ENCODE measurements at places on chromosomes 6 and 20.

- DNase-seq, result no peak
These were observed 212.3 kb downstream of the RPS12 start for GRCh38 chr6:133026705-133027104.

DNA sequence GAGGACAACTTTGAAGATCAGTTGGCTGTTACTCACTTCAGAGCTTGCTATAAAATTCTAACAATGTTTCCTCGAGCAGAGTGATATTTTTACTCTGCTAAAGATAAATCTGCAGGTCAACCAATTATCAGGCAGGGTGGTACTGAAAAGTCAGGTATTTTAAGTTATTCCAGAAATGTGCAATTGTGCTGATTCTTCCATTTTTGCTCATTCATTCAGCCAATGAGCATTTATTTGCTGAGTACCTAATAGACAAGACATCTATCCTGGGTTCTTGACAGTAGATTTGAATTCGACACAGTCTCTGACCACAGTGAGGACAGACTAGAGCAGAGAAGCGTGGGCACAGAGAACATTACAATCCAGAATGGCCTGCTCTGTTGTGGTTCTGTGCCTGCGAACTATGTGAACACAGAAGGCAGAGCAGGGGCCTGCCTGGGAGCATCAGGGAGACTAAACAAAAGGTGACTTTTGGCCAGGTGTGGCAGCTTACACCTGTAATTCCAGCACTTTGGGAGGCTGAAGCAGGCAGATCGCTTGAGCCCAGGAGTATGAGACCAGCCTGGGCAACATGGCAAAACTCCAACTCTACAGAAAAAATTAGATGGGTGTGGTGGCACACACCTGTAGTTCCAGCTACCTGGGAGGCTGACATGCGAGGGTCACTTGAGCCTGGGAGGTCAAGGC lies 14.8 kb downstream of the TPMT start:
- DNase-seq, result no peak

DNA sequence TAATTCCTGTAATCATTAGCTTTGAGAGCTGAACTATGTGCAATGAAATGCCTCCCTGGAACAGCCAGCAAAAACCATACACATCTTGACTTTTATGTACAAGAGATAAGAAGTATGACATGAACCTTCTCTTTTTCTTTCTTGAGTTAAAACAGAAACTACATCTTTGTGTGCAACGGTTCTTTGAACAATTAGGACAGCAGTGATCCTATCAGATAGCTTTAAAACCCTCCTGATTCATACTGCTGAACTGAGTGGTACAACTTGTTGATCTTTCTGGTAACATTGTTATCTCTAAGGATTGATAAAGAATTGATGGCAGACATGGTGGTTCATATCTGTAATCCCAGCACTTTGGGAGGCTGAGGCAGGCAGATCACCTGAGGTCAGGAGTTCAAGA lies 43.4 kb downstream of the TRAF3IP2 start:
- no peak for DNase-seq

DNA sequence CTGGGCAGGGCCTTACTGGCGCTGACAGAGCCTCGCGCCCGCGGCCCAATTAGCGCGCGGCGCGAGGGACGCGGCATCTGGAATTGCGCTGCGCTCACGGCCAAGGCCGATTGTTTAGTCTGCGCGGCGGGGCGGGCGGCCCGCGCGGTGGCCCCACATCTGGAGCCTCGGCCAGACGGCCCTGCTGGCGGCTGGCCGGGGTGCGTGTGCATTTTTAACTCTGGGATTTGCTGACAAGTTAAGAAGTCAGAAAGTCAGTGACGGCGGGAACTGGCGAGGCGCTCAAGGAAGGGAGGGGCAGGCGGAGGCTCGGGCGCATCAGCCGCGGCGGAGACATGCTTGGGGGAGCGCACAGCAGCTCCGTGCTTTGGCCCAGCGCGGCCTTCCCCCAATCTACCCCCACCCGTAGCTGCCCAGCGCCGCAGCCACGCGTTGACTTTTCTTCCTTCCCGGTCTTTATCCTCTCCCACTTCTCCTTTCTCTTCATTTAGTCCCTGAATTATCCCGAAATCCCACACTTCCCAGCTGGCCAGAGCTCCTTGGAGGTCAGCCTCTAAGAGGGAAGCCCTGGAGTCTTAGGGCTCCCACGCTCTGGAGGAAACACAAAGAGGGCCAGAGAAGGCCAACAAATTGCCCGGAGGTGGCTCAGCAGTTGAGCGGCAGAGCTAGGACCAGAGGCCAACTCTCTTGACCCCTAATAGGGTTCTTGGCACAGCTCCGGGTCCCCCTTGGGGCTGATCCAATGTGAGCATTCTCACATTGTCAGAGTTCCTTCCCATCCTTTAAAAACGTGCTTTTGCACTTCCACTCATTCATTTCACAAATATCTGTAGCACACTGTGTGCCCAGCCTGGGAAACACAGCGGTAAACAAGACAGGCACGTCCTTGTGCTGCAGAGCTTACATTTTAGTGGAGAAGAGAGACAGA lies 40.8 kb upstream of the FOXP4 start:
- peak; percentile 91 for DNase-seq
